ENCODE measurements at places on chromosomes 7 and 10.
A peak's percentile ranks its signal among the peaks of the same experiment; 100 is the strongest.

- DNase-seq = no peak
Measured at GRCh38 chr7:45035893-45036292, 35.9 kb downstream of the CCM2 start.

GRCh38 chr10:11080564-11080984 is 62.9 kb downstream of the CELF2 start:
- DNase-seq = no peak

GRCh38 chr10:33414841-33415240 is 80.4 kb upstream of the NRP1 start:
- no peak for DNase-seq

- DNase-seq = no peak
Measured at GRCh38 chr7:126658684-126659083, 594.1 kb downstream of the GRM8 start.

DNA sequence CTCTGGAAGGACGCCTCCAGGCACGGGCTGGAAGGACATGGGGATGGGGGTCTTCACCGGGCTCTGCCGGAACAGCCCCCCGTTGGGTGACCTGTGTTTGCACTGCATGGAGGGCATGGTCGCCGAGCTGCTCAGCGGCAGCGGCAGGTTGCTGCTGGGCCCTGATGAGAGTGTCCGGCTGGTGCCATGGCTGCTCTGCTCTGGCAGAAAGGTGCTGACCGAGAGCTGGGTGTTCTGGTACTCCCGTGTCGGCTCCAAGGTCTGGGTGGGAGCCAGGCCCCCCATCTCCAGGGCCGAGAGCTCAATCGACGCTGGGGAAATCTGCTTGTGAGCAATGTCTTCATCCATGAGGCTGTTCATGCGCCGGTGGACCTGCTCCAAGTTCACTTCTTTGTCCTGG is 764.3 kb downstream of the GRID1 start:
- DNase-seq = no peak

GRCh38 chr7:159094023-159094740 is 50.5 kb downstream of the VIPR2 start:
- DNase-seq = no peak

- DNase-seq = peak; percentile 44
Measured at GRCh38 chr7:25849500-25850184, 302.4 kb upstream of the NFE2L3 start.

DNA sequence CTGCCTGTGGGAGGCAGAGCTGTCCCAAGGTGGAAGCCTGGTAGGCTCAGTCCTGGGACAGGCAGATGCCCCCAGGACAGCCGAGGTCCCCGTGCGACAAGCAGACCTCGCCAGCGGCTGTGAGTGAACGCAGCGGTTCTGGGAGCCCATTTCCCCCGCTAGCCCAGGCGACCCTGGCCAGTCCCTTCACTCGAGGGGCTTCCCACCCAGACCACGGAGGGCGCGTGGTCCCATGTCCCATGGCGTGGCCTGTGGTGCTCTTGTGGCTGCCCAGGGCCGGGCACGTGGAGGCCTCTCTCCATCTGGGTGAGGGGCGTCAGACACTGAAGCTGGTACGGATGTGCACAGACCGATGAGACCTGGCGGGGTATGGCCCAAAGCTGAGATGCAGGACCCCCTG is 67.9 kb downstream of the ELFN1 start:
- DNase-seq = no peak
